ENCODE measurements at places on chromosomes 7 and 10.

DNA sequence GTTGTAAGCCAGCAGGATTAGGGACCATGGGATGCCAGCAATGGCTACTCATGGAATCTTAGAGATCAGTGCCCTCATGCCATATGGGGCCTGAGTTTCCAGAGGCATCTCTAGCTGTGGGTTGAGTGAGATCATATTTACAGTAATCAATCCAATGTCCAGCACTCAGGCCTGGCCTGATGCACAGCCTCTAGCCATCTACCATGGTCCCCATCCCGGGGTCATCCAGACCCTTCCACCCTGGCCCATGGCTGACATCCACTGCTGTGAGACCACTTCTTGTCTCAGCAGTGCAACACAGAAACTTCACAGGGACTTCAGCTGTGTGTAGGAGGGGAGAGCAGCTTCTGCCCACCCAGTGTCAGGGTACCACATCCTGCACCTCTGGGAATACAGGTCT lies 6.5 kb upstream of the ADCY1 start:
- DNase-seq, result no peak

GRCh38 chr7:107641676-107642075 lies 19.0 kb upstream of the SLC26A4 start:
- no peak for DNase-seq

DNA sequence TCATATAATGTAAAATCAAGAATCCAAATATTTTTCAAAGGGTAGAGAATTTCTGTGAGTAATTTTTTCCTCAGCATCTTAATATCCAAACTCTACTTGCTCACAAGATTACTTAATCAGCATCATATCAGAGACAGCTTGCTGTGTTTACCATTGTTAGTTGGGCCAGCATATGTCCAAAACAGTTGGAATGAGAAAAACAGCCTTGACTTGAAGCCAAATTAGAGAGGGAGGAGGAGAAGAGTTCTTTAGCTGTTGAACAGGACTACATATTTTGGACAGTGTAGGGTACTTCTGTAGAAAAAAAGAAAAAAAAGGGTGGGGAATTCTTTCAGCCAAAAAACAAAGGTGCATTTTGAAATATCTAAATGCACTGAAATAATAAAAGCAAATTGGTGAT lies 69.8 kb downstream of the HDAC9 start:
- DNase-seq, result no peak

GRCh38 chr7:69182596-69183467 lies 415.4 kb upstream of the AUTS2 start:
- no peak for DNase-seq

GRCh38 chr10:107718864-107719263 lies 554.4 kb upstream of the SORCS1 start:
- no peak for DNase-seq

GRCh38 chr7:131431289-131431688 lies 103.6 kb downstream of the MKLN1 start:
- DNase-seq, result peak; percentile 97

- peak; percentile 63 for DNase-seq
Observed at GRCh38 chr7:55019191-55019690, 424 bp downstream of the EGFR start.

DNA sequence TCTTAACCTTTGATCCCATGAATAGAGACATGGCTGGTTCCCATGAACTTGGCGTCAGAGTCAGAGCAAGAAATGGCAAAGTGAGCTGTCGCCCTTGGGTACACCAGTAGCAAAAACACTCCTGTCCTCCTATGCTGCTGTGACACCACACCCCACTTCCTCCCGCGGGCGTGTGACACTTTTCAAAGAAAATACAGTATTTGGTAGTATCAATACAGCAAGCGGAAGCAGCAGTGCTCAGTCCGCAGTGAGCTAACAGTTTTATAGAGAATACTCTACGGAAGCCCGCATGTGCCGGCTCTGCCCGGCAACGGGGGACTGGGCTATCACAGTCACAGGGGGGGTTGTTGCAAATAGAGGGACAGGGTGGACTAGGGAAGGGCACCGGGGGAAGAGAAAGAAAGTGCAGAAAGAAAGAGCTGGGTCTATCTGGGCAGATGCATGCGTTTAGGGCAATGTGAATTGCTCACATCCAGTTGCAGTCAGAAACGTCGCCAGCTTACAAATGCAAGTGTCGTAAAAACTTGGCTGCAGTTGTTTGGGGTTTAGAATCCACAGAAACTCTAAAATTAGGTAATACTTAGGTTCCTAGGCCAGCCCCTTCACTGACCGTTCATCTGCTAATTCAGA lies 49.8 kb downstream of the PRKCQ start:
- DNase-seq, result no peak

DNA sequence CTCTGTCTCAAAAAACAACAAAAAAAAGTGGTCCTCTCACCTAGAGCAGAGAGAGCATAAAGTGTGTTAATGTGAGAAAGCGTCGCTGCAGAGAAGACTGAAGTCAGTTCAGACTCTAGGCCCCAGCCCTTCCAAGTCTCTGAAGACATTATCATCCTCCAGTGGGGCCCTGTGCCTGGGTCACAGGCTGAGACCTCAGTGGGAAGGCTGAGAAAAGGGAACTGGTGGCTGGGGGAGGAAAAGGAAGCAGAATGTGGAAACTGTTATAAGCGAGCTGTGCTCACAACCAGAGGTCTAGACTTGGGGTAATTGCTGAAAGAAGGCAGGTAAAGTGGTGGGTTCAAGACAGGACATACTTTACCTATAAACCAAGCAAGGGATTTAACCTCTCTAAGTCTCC lies 4.9 kb upstream of the RRP12 start:
- no peak for DNase-seq

DNA sequence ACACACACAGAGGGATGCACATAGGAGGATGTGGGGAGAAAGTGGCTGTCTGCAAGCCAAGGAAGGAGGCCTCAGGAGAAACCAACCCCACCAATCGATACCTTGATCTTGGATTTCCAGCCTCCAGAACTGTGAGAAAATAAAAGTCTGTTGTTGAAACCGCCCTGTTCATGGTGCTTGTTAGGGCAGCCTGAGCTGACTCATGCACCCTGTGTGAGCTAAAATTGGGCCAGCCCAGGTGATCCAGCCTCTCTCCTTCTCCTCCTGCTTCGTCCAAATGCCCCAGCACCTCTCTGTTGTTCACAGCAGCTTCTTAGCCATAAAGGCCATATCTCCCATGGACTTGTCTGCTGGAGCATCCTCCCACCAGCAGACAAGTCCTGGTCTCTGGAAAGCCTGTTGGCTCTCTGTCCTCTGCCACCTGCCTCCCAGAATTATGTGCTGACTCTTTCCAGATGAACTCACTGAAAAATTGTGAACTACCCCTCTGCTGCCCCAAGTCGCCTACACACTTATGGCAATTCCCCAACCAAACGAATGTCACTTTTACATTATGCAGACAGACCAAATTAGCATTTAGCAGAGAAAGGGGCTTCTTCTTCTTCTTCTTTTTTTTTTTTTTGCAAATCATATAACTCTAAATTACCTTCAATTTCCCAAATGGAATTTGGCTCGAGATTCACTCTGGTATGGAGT lies 30.2 kb upstream of the CARD11 start:
- no peak for DNase-seq

- peak; percentile 9 for DNase-seq
Observed at GRCh38 chr10:94496010-94496409, 49.6 kb upstream of the HELLS start.

- DNase-seq, result no peak
Observed at GRCh38 chr10:120825878-120826769, 25.0 kb upstream of the WDR11 start.

DNA sequence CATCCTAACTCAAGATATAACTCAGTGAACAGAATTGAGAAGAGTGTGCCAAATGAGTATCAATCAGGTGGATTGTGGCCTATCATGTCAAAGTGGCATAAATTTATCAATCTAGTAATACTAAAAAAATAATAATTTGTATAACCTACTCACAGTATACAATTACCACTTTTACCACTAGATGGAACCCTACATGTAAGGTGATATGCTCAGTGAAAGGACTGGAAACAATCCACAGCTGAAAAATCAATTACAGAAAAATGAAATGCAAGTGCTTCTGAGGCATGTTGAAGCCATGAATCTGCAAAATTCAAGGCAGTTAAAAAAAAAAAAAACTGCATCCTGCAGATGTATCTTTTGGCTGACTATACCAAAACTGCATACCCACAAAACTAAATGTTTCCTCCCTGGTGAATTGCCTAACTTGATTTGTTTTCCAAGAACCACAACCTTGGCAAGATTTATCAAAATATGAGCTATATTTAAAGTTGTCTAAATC lies 13.9 kb downstream of the ARHGAP19 start:
- peak; percentile 77 for DNase-seq

DNA sequence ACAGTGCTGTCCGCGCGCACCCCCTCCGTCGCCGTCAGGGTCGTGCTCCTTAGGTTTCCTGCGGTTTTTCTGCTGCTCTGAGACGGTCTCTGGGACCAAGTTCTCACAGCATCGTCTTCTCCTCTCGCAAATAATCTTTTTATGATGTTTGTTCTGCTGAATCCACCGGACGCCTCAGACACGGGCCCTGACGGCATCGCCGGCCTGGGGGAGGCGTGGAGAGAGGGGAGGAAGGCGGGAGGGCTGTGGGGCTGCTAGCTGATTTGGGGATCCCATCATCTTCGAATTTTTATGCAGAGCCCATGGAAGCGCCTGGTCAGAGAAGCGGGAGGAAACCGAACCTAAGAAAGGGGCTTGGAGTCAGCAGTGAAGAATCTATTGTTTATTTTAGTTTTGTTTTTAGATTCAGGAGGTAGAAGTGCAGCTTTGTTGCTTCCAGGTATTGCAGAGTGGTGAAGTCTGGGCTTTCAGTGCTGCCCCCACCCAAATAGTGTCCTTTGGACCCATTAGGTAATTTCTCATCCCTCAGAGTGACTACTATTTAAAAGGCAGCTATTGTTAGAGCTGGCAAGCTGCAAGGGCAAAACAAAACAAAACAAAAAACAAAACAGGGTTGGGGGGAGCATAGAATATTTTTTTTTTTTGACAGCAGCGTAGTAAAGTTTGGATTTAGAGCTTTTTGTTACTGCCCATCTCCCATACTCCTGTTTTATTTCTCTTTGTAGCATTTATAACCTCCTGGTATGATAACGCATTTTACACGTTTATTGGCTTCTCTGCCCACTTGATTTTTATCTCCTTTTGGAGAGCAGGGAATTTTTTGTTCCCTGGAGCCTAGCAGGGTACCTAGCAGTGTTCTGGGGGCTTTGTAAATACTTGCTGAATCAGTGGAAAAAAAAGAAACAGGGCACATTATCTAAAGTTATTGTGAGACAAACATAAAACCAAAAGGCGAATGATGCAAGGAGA lies 92.6 kb downstream of the SPAG6 start:
- no peak for DNase-seq

DNA sequence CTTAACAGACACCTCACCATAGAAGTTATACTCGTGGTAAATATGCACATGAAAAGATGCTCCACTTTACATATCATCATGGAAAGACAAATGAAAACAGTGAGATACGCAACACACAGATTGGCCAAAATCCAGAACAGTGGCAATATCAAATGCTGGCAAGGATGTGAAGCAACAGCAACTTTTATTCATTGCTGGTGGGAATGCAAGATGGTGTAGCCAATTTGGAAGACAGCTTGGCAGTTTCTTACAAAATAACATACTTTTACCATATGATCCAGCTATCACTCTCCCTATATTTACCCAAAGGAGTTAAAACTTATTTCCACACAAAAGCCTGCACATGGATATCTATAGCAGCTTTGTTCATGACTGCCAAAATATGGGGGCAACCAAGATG lies 46.4 kb downstream of the SGCE start:
- no peak for DNase-seq

- no peak for DNase-seq
Observed at GRCh38 chr10:26378861-26379294, 59.3 kb upstream of the APBB1IP start.

- peak; percentile 0 for DNase-seq
Observed at GRCh38 chr10:44520651-44521050, 135.8 kb upstream of the CXCL12 start.

- DNase-seq, result no peak
Observed at GRCh38 chr7:45938626-45939302, 17.7 kb upstream of the IGFBP3 start.

GRCh38 chr10:128098631-128099030 lies 27.6 kb downstream of the MKI67 start:
- DNase-seq, result no peak

All from myocyte (in vitro differentiated cells).